ENCODE measurements at places on chromosomes 2 and 18. TPM values are rescaled to one million over a fixed set of nuclear protein-coding genes. Genes with fewer than 3 reads are reported as not detected.
A peak's percentile ranks its signal among the peaks of the same experiment; 100 is the strongest.

GRCh38 chr2:119879502-119879901 lies 119.8 kb downstream of the PTPN4 start:
- no peak for DNase-seq

GRCh38 chr2:203261326-203262159 lies 22.7 kb downstream of the CYP20A1 start:
- no peak for DNase-seq

DNA sequence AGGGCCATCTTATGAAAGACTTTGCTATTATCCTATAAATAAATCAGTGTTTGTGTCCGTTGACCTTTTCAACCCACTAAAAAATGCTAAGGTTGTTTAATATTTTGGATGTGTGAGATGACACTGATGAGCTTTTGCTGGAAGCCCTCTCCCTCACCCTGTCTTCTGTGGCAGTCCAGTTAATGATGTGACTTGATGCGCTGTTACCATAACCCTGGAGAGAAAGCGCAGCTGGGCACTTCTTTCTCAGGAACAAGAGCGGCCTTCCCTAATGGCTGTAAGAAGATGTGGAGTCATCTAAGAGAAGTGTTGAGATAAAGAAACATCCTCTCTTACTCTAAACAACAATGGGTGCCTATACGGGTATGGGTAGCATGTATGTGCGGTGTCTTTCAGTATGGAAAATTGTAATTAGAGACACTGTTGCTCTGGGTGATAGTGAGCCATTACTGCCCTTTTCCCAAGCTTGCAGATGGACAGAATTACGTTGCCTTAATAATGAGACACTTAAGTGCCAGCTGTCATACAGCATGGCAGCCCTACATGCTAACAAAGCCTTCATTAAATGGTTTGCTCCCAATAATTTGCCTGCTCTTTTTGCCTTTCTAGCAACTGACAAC lies 165.6 kb upstream of the NABP1 start:
- DNase-seq, result no peak

GRCh38 chr2:216673609-216674008 lies 21.7 kb downstream of the IGFBP5 start:
- no peak for DNase-seq

GRCh38 chr2:35932276-35932963 lies 423.2 kb upstream of the CRIM1 start:
- no peak for DNase-seq

DNA sequence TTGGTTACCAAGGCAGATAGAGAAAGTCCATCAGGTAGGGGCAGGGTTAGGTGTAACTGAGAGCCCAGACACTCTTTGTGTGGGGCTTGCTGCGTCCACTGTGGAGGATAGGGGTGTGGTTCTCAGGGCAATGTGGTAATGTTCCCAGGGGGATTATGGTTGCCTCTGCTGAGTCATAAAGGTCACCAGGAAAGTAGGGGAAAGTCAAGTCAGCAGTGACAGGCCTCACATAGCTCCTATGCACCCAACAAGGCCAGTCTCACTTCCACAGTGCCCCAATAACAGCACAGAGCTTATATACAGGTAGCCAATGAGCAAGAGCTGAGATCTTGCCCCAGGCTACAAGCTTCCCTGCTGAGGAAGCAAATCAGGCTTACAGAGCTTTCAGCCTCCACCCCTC lies 1438.0 kb upstream of the ZEB2 start:
- DNase-seq, result peak; percentile 8

DNA sequence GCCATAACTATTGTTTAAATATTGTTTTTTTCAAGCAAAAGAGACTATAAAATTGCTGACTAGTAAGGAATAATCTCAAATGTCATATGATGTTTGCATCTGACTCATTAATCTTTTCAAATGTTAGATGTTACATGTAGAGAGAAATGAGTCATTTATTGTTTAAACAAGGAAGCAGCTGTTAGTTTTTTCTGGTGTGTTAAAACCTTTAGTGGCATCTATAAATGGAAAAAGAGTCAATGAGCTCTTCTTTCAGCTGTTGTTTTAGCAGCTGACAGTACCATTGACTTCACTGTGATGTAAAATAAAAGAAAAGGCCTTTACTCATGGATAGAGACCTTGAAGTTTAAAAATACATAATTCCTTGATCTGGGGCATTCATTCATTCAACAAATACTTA lies 1.8 kb upstream of the KLHL41 start:
- peak; percentile 62 for DNase-seq

- DNase-seq, result no peak
Measured at GRCh38 chr2:38384338-38384737, 7.3 kb upstream of the ATL2 start.

DNA sequence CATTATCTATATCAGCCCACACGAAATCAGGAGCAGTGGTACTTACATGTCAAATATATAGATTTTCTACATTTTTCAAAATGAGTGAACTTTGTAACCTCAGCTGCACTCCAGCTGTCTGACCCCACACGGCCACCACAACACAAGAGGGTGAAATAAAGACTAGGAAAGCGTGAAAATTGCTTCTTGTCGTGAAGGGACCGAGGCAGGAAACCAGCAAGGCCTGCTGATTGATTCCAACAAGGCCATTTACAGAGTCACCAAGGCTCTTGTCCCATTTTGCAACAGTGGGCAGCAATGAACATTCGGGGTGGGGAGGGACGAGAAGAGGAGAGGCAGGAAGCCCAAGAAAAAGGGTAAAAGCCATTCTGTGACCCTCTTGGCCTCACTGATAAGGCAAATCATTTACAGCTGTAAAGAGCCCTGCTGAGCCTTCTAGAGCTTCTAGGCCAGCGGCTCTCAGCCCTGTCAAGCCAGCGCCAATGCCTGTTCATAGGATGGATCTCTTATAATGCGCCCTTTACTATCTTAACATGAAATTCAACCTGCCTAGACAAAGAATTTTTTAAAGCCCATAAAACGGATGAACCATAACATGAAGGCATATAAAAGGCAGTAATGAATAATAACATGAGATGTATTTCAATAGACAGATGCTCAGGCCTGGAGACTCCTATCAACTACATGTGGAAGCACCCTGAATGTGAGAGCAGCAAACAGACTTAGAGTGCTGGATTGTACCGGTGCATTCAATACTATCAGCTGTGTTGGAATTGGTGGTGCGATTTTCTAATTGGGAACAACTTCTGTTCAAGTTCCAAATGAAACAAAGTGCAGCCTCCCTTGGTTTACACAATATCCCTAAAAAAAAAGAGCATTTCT lies 269.0 kb downstream of the CDCA7 start:
- no peak for DNase-seq

GRCh38 chr2:219230059-219230540 lies 494 bp downstream of the ANKZF1 start:
- peak; percentile 40 for DNase-seq

DNA sequence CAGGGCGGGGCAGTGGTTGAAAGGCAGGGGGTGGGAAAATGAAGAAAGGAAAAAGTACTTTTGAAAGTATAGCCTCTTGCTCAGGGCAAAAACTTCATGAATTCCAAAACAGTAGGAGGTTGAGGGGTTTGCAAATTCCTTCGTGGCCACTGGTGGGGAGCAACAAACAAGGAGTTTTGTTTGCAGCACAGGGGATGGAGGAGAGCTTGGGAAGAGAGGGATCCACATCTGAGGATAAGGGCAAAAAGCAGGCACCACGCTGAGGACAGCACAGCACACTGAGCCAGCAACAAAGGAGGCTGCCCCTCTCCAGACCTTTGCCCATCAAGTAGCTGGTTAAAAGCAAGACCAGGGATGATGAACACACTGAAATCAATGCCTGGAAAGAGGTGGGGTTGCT lies 148.9 kb downstream of the TCF4 start:
- DNase-seq, result no peak

- no peak for DNase-seq
Measured at GRCh38 chr2:221521233-221521845, 50.8 kb downstream of the EPHA4 start.

DNA sequence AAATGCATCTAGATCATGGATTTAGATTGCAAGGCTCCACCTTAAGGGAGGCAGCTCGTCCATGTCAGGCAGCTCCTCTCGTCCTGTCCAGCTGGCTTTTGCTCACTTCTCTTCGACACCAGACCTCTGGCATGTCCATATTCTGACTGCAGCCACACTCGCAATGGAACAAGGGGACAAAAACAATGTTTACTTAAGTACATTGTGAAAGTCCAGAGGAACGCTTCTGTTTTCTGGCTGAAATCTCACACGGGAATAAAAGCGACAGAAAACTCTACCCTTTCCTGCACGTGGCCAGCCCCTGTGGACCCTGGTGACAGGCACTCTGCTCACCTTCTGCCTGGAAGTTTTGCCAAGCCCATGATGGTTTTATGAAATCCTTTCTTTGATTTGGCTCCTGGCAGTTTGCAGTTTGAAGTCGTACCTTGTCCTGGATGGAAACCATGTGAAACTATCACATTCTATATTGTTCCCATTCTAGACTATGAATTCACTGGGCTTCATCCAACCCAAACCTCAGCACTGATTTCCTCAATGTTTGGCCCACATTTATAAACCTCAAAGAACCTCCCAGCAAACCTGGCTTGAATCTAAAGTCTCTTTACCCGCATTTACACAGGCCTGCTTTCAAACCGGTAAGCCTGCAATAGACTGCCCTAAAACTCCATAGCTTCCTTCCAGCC lies 134.3 kb upstream of the PIEZO2 start:
- DNase-seq, result no peak

DNA sequence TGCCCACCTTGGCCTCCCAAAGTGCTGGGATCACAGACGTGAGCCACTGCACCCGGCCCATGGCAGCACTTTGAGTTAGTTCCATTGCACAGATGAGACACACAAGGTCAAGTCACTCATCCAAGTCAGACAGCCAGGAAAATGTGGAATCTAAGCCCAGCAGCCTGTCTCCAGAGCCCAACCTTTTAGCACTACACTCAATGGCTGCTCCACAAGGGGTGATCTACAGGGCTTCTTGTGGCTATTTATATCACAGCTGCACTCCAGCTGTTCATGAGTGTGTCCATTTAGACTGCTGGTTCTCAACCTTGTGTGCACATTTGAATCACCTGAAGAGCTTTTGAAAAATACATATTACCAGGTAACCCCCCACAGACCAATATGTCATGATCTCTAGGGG lies 72.9 kb upstream of the RPL31 start:
- no peak for DNase-seq

DNA sequence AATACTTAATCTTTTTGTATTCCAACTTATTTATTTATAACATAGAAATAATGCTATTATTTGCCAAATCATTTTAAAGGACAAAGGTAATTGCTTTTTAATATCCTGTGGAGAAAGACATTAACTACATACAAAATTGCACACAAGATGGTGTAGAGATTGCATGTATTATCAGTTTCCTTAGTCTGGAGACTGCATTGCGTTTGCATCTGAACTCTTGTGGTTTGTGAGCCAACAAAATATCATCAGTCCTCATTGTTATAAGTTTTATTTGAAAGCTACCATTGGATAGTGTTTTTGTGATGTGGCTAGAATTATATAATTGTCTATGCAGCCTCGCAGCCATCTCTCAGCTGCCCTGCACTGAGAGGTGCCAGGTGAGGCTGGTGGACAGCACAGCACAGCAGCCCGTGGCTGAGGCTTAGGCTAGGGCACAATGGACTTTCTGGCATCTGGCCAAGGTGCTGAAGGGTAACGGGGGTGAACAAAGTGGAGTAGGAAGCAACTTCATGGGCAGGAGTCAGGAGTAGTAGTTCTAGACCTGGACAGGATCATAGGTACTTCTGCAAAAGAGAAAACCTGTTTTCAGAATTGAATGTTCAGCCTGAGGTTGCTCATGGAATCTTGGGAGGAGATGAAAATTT lies 15.1 kb downstream of the RASGRP3 start:
- no peak for DNase-seq

DNA sequence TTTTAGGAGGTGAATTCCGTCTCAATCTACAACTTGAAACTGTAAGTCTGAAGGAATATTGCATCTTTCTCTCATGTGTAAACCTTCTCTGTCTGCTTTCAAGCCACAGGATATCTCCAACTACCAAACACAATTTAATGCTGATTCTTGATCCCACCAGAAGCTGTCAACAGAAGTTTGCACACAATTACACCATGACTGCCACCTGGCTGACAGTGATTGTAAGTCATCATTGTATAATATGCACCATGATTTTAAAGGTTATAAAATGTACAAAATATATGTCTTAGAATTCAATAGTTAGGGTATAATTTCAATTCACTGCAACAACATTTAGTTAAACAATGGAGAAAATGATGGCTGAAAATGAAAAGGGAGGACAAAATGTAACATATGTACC lies 18.4 kb downstream of the PREPL start:
- peak; percentile 4 for DNase-seq

- DNase-seq, result no peak
Measured at GRCh38 chr2:240499309-240500301, 58.2 kb downstream of the ANKMY1 start.

GRCh38 chr18:62033207-62033606 lies 140.4 kb upstream of the RNF152 start:
- no peak for DNase-seq

DNA sequence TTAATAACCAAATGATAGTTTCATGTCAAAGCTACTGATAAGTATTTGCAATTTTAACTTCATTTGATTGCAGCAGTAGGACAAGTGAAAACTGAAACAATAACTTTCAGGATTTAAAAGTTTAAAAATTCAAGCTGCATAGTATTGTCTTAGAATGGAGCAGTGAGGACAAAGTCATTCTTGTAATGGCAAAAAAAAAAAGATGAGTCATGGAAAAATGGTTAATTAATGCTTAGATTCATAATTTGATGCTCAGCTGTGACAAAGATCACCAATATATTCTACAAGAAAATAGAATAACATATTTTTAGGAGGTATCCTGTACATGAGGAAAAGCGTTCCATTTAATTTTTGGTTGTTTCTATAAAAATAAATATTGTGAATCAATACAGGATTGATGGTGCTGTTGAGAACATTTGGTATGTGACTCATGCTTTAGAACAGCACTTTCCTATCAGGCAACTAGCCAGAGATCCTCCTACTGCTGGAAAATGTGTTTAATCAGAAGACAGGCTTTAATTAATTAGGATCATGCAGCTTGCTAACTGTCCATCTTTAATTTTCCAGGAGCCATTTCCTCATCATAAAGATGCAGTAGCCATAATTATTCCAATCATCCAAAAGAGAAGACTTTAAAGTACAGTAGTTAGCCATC lies 239.0 kb upstream of the MMADHC start:
- peak; percentile 8 for DNase-seq

DNA sequence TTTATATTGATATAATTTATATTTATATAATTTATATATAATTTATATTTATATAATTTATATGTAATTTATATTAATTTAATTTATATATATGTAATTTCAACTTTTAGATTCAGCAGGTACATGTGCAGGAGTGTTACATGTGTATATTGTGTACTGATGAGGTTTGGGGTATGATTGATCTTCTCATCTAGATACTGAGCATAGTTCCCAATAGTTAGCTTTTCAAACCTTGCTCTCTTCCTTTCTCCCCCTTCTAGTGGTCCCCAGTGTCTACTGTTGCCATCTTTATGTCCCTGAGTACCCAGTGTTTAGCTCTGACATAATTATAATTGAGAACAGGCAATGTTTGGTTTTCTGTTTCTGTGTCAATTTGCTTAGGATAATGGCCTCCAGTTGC lies 1335.3 kb upstream of the CDH2 start:
- DNase-seq, result no peak

GRCh38 chr18:36537289-36537688 lies 239.8 kb downstream of the FHOD3 start:
- no peak for DNase-seq

The FSHR gene
- not detected for total RNA-seq

The PRSS56 gene
- not detected for total RNA-seq

The CYTIP gene
- not detected for total RNA-seq

The ZEB2 gene
- 35.0 TPM for total RNA-seq

The CCDC74B gene
- total RNA-seq, result 60.1 TPM

The TRIM43 gene
- not detected for total RNA-seq

The NEB gene
- not detected for total RNA-seq

The RNF152 gene
- total RNA-seq, result 0.95 TPM

The RAB6D gene
- total RNA-seq, result not detected

Data from A172 (cell line).